Stimulated activated CD4-positive, alpha-beta T cell treated with anti-CD3 and anti-CD28 coated beads, Interleukin-15, amount 100 ng/mL, for 1 hour (primary cell): ENCODE measurements at places on chromosomes 12 and 14.

- no peak for DNase-seq
Observed at GRCh38 chr12:124909831-124910560, 4.5 kb downstream of the UBC start.

DNA sequence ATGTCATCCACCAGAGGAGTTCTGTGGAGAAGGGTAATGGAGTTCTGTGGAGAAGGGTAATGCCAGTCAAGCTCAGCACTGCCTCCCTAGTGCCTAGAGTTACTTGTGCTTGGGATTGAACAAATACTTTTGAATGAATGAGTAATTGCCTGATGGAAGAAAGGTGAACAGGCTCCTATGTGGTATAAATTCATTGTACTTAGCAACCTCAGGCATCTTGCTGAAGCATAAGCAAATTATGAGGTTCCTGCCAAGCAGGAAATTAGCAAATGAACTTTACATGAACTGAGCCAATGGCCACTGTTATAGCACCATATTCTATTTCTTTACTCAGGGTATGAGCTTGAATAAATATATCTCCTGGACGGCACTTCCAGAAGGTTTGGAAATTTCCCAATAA, 1047.2 kb downstream of the SLC6A15 start:
- no peak for DNase-seq

DNA sequence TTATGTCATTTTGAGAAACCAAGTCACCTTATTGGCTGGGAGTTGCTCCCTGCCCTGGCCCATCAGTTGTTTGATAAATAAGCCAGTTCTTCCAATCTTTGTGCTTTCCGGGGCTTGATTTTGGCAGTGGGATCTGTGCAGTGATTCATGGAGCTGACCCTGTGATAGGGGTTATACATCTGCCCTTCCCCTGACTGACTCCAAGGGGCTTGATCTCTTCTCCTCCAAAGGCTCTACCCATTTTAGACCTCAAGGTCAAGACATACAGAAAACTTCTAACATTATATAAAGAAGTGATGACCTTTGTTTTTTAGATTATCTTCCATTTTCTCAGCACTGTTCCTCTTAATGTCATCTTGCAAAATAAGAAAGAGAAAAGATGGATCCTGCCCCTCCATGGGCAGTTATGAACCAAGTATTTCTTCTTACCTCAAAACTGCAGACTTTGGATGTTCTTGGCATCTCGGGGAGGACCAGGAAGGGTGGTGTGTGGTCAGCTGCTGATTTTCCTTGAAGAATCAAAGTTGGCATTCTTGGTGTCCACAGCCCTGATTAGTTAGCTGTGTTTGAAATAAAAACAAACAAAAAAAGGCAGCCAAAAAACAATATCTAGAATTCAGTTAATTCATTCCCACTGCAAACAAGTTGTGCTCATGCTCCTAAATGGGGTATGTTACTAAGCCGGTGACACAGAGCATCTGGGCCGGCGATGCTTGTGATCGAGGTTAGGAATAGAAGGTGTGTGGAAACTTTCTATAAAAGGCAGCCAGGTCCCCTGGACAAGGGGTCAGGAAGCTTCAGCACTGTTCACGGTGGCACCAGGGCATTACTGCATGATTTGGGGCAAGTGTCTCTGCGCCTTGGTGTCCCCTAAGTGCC, 120.2 kb downstream of the SAMD4A start:
- DNase-seq: no peak

- no peak for DNase-seq
Observed at GRCh38 chr12:111207761-111208160, 161.1 kb downstream of the PHETA1 start.

GRCh38 chr14:77353469-77354141, 23.3 kb downstream of the TMED8 start:
- DNase-seq: no peak

GRCh38 chr14:102872020-102872419, 50.4 kb upstream of the AMN start:
- DNase-seq: no peak

GRCh38 chr14:54048311-54048710, 91.7 kb upstream of the BMP4 start:
- no peak for DNase-seq

GRCh38 chr12:11568762-11569478, 80.6 kb upstream of the ETV6 start:
- DNase-seq: no peak

GRCh38 chr12:84660139-84660538, 252.5 kb downstream of the SLC6A15 start:
- no peak for DNase-seq

DNA sequence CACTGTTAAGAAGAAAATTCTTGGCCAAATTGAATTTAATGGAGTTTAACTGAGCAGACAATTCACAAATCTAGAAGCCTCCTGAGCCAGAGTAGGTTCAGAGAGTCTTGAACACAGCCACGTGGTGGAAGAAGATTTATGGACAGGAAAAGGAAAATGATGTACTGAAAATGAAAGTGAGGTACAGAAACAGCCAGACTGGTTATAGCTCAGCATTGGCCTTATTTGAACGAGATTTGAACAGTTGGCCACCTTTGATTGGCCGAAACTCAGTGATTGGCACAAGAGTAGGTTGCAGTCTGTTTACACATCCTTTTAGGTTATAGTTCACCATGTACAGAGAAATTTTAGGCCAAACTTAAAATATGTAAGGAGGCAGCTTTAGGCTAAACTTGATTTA, 9.9 kb downstream of the OAS2 start:
- no peak for DNase-seq

GRCh38 chr12:38878333-38878705, 27.1 kb downstream of the CPNE8 start:
- no peak for DNase-seq

DNA sequence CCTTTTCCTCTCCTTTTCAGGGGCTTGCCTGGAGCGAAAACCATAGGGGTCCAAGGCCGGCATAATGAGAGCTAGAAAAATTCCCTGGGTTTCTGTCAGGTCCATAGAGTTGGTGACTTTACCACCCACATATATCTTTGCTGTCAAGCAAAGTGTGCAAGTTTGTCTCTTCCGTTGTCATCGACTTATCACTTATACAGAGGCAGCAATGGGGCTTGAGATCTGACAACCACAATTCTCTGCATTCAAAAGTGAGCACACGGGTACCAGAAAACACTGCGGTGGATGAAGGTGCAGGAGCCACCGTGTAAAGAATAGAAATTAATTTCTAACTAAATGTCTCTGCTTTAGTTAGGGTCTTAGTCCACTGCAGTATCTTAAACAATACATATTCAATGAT, 162.3 kb downstream of the DAD1 start:
- DNase-seq: no peak

DNA sequence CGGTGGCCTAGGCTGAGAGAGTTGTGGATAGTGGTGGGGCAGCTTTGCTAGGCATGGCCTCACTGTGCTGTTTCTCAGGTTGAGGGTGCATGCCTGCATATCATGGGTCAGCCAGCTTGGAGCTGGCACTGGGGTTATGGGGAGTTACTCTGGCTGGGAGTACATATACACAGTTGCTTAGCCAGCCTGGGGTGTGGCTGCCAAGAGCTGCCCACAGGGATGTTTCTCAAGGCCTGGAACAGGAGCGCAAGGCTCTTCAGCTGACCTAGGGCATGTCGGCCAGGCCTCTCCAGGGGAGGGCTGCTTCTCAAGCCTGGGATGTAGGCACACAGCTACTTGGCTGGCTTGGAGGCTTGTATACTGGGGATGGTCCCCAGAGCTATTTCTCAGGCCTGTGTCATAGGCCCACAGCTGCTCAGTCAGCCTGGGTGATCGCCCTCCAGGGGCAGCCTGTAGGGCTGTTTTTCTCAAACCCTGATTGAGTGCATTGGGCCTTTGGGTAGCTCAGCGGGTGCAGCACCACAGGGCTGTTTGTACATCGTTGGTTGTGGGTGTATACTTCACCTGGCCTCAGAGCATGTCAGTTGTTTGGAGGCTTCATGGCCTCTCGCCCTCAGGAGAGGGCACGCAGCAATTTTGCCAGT, 114.9 kb downstream of the METTL25 start:
- no peak for DNase-seq

GRCh38 chr12:132089407-132089910, 54.7 kb downstream of the DDX51 start:
- DNase-seq: no peak

GRCh38 chr12:28583701-28584261, 393.5 kb downstream of the CCDC91 start:
- no peak for DNase-seq

DNA sequence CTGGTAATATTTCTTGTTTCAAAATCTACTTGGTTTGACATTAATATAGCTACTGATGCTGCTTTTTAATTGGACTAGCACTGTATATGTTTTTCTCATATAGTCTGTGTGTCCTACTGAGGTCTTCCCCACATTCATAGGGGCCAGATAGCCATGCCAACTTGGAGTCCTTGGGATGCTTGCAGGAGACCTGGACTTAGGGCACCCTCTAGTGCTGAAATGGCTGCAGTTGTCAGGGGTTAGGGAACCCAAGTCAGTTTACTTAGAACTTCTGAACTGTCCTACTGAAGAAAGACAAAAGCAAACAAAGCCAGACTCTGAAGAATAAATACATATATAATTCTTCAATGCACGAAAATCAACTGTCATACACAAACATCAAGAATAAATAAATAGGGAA, 279.9 kb upstream of the SYT1 start:
- DNase-seq: no peak

DNA sequence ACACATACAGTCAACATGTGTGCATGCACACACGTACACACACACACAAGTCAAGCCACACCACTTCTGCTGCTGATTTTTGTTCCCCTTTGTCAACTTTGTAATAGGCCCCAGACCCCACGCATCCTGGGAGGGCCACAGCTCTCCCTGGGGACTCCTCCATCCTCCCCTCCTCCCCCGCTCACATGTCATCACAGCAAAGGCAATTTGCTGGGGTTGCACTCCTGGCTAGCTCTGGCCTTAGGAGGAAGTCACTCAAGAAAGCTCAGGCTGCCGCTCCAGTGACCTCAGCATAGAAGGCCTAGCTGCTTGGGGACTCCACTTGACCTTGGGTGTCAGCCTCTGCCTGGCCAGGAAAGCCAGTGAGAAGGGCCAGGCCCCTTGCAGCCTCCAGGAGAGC, 27.2 kb downstream of the NGB start:
- DNase-seq: no peak

- DNase-seq: no peak
Observed at GRCh38 chr12:48988030-48988649, 10.0 kb downstream of the WNT1 start.

DNA sequence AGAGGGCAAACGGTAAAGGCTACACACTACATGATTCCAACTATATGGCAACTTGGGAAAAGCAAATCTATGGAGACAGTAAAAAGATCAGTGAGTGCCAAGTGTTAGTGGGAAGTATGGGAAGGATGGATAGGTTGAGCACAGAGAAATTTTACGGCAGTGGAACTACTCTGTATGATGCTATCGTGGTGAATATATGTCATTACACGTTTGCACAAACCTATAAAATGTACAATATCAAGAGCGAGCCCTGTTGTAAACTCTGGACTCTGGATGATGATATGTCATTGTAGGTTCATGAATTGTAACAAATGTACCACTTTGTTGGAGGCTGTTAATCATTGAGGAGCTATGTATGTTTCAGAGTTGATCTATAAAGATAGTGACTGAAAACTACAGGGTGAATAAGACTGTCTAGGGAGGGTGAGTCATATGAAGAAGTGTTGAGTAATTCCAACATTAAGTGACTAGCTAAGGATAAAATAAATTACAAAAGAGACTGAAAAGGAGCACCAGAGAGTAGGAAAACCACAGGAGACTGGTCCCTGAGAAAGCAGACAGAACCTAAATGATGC, 349.2 kb upstream of the LMO3 start:
- no peak for DNase-seq

DNA sequence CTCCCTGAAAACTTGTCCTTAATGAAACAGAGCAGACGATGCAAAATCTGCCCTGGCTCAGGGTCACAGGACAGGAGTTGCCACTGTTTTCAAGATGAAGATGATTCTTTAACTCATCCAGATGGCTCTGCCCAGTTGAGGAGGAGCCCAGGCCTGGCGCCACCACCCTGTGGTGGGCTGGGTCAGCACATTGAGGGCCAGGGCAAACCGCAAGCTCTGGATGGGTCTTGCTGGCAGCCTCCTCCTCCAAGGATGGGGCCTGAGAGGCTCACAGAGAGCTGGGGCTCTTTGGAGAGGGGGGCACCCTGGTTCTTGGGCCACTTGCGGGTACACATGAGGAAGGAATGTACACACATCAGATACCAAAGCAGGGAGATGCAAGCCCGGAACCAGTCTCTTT, 158.2 kb downstream of the NUAK1 start:
- DNase-seq: no peak

DNA sequence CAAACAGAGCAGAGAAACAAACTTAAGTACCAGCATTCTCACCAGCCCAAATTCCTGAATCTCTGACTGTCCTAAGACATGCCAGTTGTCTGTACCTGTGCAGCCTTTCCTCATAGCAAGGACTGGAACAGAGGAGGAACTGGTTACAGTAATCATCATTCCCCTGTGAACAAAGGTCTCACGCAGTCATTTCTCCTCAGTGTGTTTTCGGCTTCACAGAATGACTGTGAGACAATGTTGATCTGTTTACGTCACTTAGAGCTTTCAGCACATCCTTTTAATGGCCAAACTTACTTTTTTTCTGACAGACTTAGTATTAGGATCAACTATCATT, 169.0 kb downstream of the FBXL14 start:
- no peak for DNase-seq

DNA sequence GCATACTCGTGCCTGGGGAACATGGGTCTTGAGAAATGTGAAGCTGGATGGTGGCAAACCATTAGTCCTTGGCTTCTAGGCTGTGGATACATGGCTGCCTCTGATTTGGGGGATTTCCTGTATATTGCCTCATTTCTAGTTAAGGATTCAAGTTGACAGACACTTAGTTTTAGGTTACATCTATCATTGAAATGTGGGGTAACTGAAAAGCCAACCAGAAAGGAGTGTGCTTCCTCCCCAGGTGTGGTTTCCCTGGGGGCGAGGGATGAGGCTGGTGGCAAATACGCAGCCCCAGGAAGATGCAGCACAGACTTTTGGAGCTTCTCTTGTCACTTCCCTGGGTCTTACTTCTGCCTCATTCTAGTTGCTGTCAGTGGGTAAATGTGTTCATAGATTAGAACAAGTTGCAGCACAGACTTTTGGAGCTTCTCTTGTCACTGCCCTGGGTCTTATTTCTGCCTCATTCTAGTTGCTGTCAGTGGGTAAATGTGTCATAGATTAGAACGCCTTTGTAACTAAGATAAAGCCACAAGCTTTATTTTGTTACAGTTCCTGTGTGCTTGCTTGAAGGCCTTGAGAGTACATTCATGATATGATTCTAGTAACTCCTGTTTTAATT, 85.1 kb downstream of the BORCS5 start:
- DNase-seq: no peak

- DNase-seq: no peak
Observed at GRCh38 chr12:13573698-13574321, 377.3 kb downstream of the EMP1 start.

GRCh38 chr14:94682736-94683135, 70.5 kb downstream of the SERPINA3 start:
- no peak for DNase-seq

- DNase-seq: no peak
Observed at GRCh38 chr14:104692261-104692938, 3.0 kb downstream of the INF2 start.

GRCh38 chr12:3247629-3248161, 170.5 kb downstream of the TSPAN9 start:
- no peak for DNase-seq
